ENCODE measurements at places on chromosomes 6 and 20. TPM values are rescaled to one million over a fixed set of nuclear protein-coding genes. Genes with fewer than 3 reads are reported as not detected.

Gene SCRT2
- total RNA-seq, result 1.6 TPM

Gene FARS2
- 19.6 TPM for total RNA-seq

Gene RIPOR2
- 17.9 TPM for total RNA-seq

Gene SLC17A3
- not detected for total RNA-seq

Gene NTSR1
- total RNA-seq, result 4.9 TPM

Gene ESF1
- total RNA-seq, result 17.1 TPM

Gene CDSN
- total RNA-seq, result not detected

Gene WFDC5
- total RNA-seq, result not detected

Gene B3GALT4
- total RNA-seq, result 9.0 TPM

Gene TEAD3
- total RNA-seq, result 0.41 TPM

Gene LAMA2
- 11.4 TPM for total RNA-seq

Gene DLK2
- total RNA-seq, result 8.6 TPM

Gene ZNF391
- total RNA-seq, result 2.9 TPM

Gene GUCA1A
- total RNA-seq, result 1.2 TPM

Gene CLIC5
- 1.2 TPM for total RNA-seq

Gene SIRPB1
- 0.41 TPM for total RNA-seq

Gene CST4
- total RNA-seq, result not detected

Gene NMBR
- total RNA-seq, result 4.9 TPM

Gene TPBG
- total RNA-seq, result 4.5 TPM

Gene HNF4A
- total RNA-seq, result not detected

Gene STMND1
- total RNA-seq, result not detected

Gene ULBP2
- total RNA-seq, result 5.3 TPM

Gene MICB
- total RNA-seq, result 0.41 TPM

Gene MCM8
- 4.5 TPM for total RNA-seq

Gene MATN4
- under 0.01 TPM for total RNA-seq

Gene ENPP4
- total RNA-seq, result 37.1 TPM

Gene CALHM6
- 4.5 TPM for total RNA-seq

Gene MARCKS
- 498 TPM for total RNA-seq
